T-helper 1 cell (primary cell): ENCODE measurements at places on chromosomes 5 and 9.

DNA sequence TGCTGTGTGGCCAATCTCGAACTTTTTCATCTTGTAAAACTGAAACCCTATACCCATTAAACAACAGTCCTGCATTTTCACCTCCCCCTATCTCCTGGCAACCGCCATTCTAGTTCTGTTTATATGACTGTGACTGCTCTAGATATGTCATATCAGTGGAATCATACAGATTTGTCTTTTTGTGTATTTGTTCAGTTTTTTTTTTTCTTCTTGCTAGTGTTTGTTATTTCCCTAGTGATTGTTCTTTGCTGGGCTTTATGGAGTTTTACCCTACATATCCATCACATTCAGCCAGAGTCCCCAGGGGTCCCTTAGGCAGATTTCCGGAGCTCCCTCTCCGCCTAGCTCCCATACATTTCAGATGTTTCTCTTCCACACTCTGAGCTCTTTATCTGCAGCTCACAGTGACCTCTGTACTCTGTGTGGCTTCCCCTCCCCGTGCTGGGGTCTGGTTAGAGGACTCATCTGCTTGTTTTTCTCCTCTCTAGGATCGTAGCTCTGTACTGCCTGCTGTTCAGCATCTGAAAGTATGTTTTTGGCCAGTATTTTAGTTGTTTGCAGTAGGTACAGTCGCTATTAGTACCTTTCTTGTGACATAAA is 25.1 kb upstream of the CARTPT start:
- DNase-seq = no peak

- no peak for DNase-seq
Observed at GRCh38 chr5:135535420-135535819, 344 bp downstream of the NEUROG1 start.

DNA sequence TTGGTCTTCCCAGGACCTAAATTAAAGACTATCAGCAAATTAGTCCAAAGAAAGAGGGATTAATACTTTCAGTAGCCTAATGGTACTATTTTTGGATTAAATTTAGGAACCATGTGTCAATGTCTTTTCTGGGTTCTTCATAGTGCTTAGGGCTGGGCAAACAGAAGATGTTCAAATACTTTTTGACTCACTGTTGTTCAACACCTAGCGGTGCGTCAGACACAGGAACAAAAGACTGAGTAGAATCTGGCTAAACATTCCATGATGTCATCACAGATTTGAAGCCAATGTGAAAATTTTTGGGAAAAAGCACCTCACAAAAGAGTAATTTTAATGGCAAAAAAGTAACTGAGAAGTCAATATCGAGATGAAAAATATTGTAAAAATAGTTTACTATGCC is 544.4 kb downstream of the EFNA5 start:
- no peak for DNase-seq

DNA sequence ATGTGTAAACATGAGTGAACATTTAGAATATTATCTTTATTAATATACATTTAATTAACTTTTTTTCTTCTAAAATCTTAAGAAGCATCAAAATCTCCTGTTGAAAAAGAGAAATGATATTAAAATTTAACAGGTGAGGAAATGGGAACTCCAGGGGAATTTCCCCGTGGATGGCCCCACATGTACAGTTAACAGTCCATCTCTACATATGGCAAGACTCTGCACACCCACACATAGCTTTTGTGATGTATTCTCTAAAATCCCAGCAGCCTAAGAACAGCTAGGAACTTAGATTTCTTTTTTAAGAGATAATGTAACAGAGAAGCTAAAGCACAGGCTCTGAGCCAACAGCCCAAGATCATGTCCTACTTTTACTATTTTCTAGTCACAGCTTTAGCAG is 556.3 kb upstream of the RGMB start:
- no peak for DNase-seq

DNA sequence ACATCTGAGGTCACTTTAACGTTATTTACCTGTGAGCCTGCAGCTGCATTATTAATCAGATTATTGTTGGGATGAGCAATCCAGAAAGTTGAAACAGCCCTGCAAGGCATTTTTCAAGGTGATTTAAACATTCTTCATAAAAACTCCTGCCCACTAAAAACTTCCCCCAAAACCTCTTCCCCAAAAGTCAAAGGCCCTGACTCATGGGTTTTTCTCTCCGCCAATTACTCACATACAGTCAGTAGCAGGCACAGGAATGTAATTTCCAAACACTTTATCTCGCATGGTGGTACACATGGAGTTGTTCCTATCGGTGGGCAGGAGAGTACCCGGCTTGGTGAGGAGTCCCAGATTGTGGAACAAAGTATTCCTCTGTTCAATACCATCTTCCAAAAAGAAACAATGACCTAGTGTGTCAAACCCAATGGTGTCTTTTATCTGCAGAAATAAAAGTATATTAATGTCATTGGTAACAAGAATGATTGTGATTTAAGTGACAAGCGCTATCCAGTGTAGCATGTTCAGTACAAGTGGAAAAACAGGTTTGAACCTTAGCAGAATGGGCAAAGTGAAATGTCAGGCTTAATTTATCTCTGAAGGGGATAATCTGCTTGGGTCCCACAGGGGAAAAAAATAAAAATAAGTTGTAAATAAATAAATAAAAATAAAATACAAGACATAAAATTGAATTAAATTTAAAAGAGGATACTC is 38.3 kb downstream of the CEMIP2 start:
- DNase-seq = no peak

DNA sequence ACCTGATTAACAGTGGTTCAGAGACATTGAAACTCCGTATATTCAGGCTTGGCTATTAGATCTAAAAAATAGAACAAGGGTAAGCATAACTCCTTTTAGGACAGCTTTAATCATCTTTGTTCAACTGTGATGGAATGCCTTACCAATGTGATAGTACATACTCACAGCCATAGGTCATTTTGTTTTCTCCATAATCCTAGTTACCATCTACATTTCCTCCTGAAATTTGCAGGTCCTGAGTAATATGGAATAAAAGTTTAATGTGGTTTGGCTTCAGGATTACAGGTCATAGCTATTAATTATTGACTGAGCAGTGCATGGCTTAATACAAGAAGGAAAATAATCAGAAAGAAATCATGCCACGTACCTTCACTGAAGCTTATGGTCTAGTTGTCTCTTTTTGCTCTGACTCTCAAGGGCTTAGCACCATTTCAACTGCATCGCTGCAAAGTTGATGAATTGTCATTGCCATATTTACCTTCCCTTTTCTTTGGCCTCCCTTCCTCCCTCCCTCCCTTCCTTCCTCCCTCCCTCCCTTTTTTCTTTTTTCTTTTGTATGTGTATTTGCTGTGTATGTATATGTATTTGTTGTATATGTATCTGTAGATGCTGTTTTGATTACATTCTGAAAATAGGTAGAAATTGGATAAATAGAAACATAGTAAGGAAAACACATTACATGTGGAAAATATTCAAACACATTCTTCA is 250.9 kb upstream of the ZNF608 start:
- DNase-seq = no peak

DNA sequence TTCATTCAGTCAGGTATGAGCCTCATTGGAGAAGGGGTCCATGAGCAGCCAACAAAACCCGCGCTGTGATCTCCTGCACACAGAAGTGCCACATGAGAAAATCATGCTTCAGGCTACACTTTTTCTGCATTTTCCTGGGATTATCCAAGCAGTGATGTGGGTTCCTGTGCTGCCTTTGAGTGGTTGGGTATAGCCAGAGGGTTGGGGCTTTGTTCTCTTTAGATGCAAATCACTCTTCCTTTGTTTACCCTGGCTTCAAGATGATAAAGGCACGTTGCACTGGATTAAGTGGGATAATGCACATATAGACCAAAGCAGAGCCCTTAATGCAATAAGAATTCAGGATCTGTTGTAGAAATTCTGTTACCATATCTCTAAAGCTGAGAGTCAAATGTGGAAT is 18.7 kb downstream of the ECM2 start:
- DNase-seq = no peak

DNA sequence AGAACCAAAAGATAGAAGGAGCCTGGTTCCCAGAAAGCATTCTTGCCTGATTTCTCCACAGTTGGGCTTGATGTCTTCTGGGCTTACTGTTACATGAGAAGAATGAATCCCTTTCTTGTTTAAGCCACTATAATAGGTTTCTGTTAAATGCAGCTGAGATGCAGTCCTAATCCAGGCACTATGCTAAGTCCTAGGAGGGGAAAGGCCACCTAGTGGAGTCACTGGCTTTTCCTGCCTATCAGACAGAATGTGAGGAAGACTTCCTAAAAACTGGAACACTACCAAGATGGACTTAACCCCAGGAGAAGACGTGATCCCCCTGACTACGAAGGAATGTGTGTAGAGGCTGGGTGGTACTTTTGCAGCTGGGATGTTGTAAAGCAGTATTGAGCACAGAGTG is 34.3 kb upstream of the FSD1L start:
- no peak for DNase-seq

DNA sequence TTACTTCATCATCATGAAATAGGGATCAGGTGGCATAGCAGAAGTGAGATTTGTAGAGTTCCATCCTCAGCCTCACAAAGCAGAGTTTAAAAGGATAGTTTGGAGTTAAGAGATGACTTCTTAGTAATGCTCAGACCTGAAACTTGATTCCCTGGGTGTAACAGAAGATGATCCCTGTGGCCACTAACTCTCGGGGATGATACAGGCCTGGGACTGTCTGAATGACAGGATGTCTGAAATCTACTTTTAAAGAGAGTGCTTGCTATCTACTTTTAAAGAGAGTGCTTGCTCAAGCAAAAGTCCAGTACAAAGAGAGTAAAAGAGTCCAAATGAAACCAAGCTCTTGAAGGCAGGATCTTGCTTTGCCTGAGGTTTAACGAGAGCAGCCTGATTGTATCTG is 14.6 kb downstream of the ADAMTS16 start:
- no peak for DNase-seq

DNA sequence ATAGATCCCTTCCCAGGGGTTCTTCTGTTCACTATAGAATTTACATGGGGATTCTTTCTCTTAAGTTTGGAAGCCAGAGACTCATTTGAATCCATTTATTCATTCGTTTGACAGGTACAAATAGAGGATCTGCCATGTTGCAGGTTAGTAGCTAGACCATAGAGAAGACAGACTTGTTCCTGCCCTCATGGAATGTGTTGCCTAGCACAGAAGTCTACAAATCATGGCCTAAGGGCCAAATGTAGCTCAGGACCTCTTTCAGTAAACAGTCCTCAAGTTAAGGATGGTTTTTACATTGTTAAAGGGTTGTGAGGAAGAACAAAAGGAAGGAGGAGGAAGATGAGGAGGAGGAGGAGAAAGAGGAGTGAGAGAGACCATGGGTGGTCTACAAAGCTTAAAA is 114.7 kb upstream of the SLC44A1 start:
- DNase-seq = no peak

- no peak for DNase-seq
Observed at GRCh38 chr5:97544678-97545077, 361.6 kb upstream of the RIOK2 start.

GRCh38 chr9:81560851-81561732 is 128.3 kb downstream of the TLE1 start:
- DNase-seq = no peak

- DNase-seq = no peak
Observed at GRCh38 chr5:172377856-172378255, 76.5 kb downstream of the SH3PXD2B start.

- DNase-seq = no peak
Observed at GRCh38 chr5:155027993-155028629, 14.6 kb downstream of the KIF4B start.

DNA sequence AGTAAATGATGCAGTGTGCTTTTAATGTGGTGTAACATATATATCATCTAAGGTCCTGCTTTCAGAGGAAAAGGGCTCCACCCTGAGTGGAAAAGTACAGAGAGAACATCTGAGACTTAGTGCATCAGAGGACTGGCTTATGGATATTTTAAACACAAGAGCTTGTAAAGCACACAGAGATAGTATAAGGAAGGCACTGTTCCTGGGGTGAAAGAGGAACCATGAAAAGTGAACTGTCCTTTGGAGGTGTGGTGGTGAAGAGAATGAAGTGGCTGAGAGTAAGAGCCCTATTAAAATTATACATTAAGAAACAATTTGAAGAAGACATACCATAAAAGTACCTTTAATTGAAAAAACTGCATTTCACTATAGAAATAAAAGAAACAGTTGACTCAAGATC is 68.9 kb downstream of the CSF2 start:
- no peak for DNase-seq

DNA sequence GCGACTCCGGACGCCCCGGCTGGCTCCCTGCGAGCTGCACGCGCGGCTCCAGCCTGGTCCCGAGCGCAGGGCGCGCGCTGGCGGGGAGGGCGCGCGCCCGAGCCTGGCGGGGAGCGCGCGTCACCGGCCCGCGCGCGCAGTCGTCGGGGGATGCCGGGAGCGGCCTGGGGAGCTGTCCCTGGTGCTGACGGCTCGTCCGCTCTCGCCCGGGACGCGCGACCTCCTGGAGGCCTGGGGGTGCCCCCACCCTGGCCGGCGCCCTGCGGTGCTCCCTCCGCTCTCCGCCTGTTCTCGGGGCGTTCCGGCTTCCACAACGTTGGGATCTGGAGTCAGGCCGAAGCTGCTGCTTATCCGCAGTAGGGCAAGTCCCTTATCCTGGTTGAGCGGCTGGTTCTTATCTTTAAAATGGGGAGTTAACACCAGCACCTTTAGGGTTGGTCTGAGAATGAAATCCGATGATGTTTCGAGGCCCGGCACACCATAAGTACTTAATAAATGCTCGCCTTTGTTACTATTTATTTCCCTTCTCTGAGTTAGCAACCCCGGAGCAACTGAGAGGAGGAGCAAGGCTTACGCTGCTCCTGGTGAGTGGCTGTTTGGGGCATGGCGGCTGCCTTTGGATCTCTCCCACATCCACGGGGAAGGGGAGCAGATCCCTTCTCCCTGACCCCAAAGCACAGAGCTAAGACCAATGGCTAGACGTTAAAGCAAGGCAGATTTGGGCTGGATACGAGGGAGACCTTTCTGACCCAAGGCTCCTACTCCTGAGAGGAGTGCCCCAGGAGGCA is at the start of gene FAM163B:
TSS of gene FAM163B (minus strand) at position 79 of the 788 bp plus-strand sequence. CDS start 29,166 bp downstream, outside the sequence.
- no peak for DNase-seq

GRCh38 chr5:138850865-138851435 is 24.2 kb downstream of the LRRTM2 start:
- no peak for DNase-seq

DNA sequence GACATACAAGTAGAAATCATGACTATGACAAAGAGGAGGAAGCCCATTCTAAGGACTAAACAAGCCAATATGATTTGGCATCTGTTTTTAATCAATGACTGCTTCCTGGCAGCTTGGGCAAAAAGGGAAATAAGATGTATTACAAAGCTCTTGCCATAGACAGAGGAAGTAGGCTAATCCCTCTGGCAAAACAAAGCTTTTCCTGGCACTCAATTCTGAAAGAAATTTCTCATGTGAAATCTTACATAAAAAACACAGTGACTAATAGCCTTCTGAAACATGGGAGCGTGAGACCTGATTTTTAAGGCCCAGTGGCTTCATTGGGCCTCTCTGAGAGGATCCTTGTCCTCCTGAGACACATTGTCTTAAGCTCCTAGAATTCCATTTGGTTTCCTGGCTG is 93.6 kb downstream of the COL23A1 start:
- DNase-seq = no peak

GRCh38 chr5:102715082-102715807 is 39.9 kb upstream of the PAM start:
- no peak for DNase-seq

DNA sequence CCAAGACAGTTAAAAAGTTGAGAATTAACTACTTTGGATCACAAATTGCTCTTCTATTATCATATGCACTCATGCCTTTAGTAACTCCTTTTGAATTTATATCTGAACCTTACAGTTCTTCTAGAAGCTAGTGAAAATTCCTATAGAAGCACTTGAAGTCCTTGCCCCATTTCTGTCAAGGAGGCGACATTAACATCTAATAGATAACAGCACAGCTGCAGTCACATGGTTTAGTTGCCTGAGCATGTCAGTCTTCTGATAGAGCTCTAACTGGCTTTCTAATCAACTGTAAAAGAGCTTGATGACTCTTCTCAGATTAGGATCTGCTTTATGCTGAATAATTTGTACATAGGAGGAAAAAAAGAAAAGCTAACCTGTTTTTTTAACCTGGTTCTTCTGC is 9.0 kb downstream of the RFESD start:
- no peak for DNase-seq
